ENCODE measurements at places on chromosomes 2 and 18.

- DNase-seq, result no peak
Observed at GRCh38 chr18:62438018-62438329, 84.9 kb upstream of the ZCCHC2 start.

GRCh38 chr2:187338679-187339121 lies 109.4 kb downstream of the CALCRL start:
- no peak for DNase-seq

GRCh38 chr2:158676696-158677095 lies 118.4 kb upstream of the DAPL1 start:
- DNase-seq, result no peak

GRCh38 chr18:57737400-57738060 lies 65.6 kb downstream of the ATP8B1 start:
- DNase-seq, result peak; percentile 66
